Activated CD8-positive, alpha-beta memory T cell treated with anti-CD3 and anti-CD28 coated beads for 4 hours (primary cell): ENCODE measurements at places on chromosomes 3 and 15.

DNA sequence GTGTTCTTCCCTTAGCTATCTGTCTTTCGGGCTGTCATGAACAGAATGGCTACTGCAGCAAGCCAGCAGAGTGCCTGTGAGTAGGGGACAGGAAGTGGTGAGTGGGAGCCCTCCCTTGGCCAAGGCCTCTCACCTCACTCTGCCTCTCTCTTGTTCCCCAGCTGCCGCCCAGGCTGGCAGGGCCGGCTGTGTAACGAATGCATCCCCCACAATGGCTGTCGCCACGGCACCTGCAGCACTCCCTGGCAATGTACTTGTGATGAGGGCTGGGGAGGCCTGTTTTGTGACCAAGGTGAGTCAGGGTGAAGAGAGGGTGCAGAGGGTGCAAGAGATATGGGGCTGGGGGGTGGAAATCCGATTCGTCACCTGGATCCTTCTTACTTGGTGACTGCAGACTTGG is 3.0 kb downstream of the DLL4 start:
- DNase-seq, result no peak

DNA sequence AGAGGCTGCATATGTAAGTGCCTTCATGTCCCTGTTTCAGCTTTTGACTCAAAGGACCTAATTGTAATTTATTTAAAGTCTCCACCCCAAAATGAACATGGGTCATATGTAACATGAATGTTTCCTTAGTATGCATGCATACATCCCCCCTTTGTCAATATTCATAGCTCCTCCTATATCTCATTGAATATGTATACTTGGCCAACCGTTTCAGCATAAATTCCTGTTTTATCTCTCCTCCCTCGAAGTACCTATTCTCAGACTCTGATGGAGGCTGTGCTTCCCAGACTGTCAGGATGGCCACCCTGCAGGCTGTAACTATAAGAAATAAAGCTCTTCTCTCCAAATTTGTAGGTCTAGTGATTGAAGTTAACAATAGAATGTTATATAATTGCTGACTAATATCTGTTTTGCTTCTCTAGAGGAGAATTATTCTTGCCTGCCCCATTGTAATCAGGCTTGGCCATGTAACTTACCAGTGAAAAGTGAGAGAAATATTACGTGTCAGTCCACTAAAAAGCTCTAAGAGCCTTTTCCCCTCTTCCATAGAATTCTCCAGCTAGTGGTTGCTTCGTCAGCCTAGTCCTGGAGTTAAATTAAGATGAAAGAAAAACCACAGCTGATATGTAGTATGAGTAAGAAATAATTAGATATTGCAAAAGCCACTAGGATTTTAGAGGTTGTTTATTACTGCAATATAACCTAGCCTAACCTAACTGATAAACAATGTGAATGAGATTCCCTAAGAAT is 245.1 kb downstream of the ZNF385D start:
- DNase-seq, result no peak

DNA sequence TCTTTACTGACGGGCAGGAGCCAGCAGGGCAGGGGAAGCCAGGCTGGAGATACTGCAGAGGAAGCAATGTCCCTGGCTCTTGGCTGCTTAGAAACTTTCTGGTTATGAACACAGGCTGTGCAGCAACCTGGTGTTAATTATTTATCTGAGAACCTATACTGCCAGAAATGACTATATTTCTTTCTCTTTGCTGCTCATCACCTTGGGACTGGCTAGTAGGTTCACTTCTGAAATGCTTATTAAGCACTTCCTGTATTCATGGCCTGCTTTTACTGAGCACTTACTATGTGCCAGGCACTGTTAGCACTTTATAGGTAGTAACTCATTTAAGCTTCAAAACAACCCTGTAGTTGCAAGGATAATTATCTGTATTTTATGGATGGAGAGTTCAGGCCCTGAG is 57.6 kb downstream of the RAB11A start:
- DNase-seq, result no peak

DNA sequence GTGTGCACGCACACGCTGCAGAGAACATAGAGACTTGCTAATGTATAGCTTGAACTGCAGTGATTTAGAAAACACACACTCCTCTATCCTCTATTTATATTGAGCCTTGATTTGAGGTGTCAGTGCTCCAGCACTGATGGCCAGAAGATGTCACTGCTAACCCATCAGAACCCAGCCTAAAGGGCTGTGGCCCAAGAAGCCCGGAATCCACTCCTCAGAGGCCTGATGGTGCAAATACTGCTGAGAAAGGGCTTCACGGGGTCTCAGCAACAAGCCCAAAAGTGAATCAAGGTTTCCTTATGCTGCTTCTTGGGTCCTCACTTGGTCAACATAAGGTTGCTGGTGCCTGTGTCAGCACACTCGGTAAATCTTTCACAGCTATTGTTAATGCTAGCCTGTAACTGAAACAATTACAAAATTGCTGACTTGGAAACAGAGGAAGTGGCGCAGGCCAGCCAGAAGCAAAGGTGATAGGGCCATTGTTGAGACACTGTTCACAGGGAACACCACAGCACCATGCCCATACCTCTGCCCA is 60.3 kb downstream of the HEG1 start:
- no peak for DNase-seq

DNA sequence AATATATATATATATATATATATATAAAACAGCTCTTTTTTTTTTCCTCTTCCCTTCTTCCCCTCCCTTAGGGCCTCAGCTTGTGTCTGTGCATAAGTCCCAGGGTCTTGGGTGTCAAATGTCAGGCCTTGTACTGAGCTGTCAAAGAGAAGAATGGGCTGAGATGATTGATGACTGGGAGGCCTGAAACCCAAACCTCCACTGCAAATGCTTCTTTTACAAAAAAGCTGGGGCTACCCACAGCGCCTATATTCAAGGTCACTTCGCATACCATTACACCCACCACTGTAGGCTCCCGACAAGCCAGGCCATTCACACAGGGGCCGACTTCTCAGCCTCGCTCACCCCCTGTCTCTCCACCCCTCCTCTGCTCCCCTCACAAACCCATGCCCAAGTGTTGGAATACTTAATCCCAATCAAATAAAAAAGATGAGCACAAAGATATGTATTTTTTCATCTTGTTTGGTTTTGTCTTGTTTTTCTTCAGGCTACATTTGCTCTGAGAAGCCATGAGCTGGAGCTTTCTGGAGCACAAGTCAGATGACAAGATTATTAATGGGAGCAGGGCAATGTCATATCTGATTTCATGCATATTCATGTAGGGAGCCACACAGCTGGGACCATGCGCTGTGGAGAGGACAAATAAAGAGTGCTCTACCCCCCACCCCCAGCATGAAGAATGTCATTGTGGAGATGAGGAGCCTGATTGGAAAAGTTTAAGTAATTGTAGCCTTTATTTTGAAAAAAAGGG is 614.4 kb upstream of the NR2F2 start:
- no peak for DNase-seq

- no peak for DNase-seq
Measured at GRCh38 chr3:82743196-82743595, 981.8 kb upstream of the GBE1 start.

GRCh38 chr3:108406661-108407206 is 103.7 kb downstream of the MYH15 start:
- DNase-seq, result no peak

DNA sequence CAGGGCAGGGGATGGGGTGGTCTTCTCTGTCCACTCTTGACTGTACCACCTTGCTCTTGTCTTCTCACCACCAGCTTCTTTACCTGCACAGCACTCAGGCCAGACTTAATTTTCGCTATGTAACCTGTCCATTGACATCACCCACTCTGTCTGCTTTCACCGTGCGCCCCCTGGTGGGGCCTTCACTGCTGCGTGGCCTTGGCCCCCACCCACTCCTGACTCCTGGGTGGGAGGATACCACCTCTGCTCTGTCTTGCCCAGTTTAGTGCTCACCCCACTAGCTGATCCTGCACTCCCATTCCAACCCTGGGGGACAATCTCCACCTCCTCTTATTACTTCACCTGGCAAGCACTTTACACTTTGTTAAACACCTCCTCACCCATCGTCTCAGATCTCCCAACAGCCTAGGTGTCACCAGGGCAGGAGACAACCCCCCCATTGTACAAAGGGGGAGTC is 17.7 kb downstream of the PTH1R start:
- DNase-seq, result peak; percentile 64

GRCh38 chr3:112405845-112406244 is 72.9 kb downstream of the CD200 start:
- DNase-seq, result no peak

DNA sequence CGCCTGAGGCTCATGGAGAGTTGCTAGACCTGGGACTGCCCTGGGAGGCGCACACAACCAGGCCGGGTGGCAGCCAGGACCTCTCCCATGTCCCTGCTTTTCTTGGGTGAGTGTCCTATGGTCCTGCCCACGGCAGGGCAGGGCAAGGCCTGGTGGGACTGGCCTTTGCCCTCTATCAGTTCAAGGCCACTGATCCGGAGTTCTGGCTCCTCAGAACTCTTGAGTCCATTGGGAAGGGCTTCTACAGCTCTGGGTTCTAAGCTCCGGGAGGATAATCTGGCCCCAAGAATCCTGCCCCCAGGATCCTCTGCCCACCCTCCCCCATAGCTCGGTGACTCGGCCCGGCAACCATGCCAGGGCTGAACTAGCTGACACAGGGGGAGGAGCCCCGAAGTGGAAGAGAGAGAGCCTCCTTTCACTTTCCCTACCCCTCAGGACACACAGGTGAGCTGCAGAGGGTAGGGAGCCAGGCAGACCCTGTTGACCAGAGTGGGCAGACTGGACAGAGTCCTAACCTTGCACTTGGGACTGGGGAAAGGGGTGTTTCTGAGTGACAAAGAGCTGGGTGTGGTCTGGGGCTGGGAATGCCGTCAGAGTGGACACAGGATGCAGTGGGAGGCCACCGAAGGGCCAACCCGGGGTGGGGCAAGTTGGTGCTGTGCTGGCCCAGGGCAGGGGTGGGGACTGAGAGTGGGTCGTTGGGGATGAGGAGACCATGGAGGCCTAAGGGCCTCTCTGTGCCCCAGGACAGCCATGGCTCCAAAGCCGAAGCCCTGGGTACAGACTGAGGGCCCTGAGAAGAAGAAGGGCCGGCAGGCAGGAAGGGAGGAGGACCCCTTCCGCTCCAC is 664 bp downstream of the PARP3 start:
- DNase-seq, result no peak

GRCh38 chr15:80073197-80073596 is 13.7 kb downstream of the ZFAND6 start:
- DNase-seq, result no peak

- DNase-seq, result no peak
Measured at GRCh38 chr3:172142051-172142863, 102.9 kb downstream of the FNDC3B start.

DNA sequence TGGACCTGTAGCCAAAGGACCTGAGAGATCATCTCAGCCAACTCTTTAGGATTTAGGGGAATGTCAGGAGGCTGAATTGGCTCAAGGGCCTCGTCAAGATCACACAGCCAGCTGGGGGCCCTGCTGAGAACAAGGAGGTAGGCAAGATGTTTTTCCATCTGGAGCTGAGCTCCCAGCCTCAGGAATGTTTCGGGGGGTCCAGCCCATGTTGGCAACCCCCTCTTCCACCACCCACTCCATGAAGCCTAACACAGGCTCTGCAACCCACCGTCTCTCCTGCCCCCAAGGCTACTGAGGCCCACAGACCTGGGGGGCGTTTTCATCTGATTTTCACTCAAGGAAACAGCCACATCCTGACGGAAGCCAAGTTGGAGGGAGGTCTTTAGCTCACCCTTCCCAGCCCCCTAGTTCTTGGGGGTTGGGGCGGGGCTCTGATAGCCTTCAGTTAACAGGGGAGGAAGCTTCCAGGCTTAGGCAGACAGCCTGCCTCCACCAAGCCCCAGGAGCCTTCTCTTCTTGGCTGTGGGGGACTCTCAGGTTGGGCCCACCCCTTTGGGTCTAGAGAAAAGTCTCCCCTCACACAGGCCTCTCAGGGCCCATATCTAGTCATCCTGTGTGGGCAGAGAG is 48.8 kb downstream of the EPHB3 start:
- no peak for DNase-seq

DNA sequence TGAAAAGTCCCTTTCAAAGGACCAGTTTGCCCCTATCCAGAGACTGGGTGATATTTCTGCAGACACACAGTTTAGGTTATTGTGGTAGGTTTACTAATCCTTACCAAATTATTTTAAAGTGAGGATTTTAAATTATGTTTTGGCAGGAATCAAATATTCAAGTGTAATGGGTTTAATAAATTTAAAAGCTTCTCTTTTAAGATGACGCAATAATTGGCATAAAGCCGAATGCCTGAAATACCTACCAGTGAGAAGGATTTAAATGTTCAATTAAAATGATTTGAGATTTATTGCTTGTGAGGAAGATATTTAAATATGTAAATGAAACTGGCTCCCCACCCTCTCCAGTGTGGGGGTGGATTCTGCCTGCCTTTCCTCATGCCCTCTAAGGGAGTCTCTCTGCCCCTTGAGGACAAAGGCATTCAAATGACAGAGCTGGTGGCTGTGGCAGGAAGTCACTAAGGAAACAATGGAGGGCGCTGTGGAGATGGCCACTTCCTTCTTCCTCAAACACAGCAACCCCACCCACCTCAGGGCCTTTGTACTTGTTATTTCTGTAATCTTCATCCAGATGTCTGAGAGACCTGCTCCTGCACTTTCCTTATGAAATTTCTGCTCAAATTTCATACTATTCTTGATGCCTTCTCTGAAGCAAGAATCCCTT is 131.7 kb downstream of the TNIK start:
- no peak for DNase-seq

- DNase-seq, result no peak
Measured at GRCh38 chr3:188021041-188021440, 132.9 kb upstream of the LPP start.

DNA sequence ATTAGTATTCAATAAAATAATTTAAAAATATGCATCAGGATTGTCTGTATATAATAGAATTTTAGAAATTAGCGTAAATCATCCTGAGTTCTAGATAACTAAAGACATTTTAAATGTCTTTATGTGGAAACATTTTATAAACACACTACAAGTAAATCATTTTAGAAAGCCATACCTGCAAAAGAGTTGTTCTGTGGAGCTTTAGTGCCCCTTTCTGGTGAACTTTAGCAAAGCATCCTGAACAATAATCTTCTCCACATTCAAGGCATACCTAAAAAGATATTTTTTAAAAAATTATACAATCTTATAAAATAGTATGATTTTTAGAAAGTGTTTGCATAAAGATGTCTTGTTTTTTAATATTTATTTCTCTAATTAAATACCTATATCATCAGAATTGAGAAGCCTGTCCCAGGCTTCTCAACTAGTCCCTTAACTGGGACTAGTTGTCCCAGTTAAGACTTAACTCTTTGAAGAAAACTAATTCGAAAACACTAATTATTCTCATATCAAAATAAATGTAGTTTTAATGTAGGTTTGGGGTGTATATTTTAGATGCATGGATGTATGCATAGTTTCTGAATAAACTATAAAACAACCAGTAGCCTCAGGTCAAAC is 29.7 kb downstream of the ZBBX start:
- no peak for DNase-seq

- DNase-seq, result no peak
Measured at GRCh38 chr3:158453865-158454264, 117.1 kb upstream of the MLF1 start.
